ENCODE measurements at places on chromosomes 5 and 9.

GRCh38 chr5:81417052-81417451 lies 23.1 kb upstream of the ACOT12 start:
- DNase-seq = no peak

DNA sequence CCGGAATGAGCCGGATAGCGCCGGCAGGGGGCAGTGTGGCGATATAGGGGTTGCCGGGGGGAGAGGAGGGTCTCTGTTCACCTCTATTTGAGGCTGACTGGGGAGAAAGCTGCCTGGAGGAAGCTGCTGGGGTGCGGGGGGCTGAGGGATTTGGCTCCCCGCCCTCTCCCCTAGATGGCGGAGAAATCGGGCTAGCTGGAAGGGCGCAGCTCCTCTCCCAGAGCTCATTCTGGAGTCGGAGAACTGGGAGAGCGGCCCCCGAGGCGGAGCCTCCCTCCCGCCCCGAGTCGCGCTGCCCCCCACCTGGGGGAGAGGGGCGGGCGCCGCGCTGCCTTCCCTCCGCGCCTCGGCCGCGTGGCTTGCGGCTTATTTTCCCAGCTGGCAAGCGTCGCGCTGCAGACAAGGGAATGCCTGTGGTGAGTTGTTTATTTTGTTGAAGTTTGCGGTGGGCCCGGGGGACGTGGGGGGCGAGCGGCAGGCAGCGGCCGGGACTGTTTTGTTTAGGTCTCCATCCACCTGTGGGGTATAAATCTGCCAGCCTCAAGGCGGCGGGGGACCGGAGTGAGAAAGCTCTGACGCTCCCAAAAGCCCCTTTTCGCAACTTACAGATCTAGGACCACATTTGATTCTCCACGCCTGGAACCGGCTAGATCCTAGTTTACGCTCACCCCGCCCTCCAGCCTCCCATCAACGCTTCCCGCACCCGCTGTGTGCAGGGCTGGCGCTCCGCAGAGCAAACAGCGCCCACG lies 4.1 kb upstream of the RGMB start:
- DNase-seq = peak; percentile 53

- peak; percentile 70 for DNase-seq
Measured at GRCh38 chr9:4769321-4770080, 23.2 kb upstream of the RCL1 start.

GRCh38 chr5:107331882-107332281 lies 338.9 kb downstream of the EFNA5 start:
- peak; percentile 70 for DNase-seq

DNA sequence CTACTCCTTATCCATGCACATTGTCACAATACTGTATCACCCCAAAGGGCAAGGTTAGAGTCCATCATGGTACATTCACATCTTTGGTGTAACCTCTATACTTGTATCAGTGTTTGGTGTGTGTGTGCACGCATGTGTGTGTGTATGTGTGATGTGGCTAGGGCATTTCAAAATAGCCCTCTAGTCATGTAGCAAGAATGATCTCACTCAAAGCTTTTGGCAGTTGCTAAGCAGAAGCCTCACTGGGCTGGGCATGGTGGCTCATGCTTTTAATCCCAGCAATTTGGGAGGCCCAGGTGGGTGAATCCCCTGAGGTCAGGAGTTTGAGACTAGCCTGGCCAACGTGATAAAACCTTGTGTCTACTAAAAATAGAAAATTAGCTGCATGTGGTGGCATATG lies 245.3 kb downstream of the ADGRV1 start:
- DNase-seq = no peak

DNA sequence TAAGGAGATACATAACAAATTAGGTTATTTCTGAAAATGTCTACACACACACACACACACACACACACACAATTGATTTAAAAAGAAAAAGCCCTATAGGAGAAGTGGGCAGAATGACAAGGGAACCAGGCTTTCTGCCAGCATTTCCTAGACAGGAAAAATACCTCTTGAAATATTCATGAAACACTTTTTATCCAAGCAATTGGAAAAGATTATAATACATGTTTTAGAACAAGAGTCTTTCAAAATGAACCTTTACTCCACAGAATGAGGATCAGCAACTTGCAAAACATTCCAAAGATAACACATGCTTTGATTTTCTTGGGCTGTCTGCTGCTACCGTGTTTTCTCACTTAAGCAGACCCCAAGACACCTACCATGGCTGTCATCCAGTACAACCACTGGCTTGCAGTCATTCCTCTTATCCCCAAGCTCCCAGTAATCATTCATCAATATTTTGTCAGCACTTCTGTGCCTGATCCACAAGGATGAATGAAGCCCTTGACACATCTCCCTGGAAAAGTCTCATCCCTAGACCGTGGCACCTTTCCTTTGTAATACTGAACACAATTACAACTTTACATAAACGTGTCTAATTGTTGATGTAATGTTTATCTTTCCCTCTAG lies 717.1 kb upstream of the ZNF608 start:
- peak; percentile 75 for DNase-seq

GRCh38 chr5:178261666-178262600 lies 29.3 kb upstream of the PHYKPL start:
- no peak for DNase-seq
